MCF 10A (cell line): ENCODE measurements at places on chromosomes 3 and 15. TPM values are rescaled to one million over a fixed set of nuclear protein-coding genes. Genes with fewer than 3 reads are reported as not detected.

DNA sequence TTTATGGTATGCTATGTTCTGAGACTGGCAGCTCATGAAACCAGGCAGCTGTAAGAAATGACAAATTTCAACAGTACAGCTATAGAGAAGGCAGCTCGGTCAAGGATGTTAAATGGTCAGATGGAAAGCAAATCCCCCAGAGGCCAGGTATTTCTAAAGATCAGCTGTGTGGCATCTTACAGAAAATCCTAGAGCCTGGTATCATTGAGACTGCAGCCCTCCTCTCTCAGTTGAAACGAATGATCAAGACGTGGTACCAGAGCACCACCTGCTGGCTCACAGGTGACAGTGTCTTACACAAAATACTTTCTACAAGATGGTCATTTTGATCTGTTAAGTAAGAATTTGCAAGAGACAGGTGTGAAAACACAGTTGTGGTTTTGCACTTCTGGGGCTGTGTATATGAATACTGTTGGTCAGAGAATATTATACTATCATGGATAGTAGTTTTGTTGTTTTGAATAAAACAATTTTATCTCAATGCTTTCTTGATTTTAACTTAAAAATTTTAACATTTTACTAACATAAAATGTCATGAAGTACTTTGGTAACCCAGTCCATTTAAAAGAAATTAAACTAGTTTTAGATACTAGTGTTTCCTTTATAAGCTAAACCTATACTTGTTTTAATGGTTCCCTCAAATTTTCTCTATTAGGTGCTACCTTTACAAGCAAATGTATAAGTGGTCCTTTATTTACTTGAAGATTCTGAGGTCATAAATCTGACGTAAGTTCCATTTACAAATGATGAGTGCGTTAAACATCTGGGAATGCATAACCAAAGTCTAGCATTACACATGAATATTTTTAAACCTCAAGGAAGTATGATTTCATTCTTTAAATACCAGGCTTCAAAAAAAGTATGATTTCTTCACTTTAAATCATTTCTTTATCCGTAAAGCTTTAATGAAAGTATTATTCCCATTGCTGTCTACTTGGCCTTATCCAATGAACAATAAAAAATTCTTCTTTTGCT, 121.8 kb downstream of the PDZRN3 start:
- H3K36me3 ChIP-seq = no peaks in the 10 kb centered on the region
- no peaks in the 10 kb centered on the region for H3K4me1 ChIP-seq
- peaks cover 10% of the 10 kb centered on the region for H3K27me3 ChIP-seq
- no peak overlapping the region for H3K4me3 ChIP-seq
- peak; percentile 73 for DNase-seq

- DNase-seq = no peak
- H3K4me1 ChIP-seq = no peaks in the 10 kb centered on the region
- H3K4me3 ChIP-seq = no peak overlapping the region
- H3K27ac ChIP-seq = no peak overlapping the region
- no peaks in the 10 kb centered on the region for H3K27me3 ChIP-seq
These were observed 34.9 kb downstream of the APH1B start for GRCh38 chr15:63312286-63312685.

DNA sequence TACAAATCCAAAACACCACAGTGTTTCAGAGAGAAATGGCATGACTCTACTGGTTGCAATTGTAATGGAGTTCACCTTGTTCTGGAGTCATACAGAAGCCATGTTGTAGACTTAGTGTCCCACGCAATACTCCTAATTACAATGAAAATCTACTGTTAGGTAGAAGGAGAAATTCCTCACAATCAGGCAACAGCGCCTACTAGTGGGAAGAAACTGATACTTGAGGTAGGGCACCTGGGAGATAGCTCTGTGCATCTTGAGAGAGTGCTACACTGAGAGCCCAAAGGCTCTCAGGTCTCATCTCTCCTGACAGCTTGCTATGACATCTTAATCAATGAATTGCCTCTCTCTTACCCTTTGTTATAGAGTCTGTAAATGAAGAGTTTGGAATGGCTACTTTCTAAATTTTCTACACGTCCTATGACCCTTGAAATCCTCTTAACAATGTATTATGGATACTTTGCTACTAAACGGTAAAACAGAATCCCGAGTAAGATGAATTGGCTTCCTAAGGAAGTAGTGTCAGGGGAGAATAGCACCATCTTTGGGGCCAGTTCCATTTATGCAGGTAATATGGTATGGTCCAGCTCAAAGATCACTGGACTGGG, 422.7 kb upstream of the TPRG1 start:
- no peak overlapping the region for H3K4me3 ChIP-seq
- DNase-seq = peak; percentile 71
- no peak overlapping the region for H3K27ac ChIP-seq
- H3K27me3 ChIP-seq = no peaks in the 10 kb centered on the region

DNA sequence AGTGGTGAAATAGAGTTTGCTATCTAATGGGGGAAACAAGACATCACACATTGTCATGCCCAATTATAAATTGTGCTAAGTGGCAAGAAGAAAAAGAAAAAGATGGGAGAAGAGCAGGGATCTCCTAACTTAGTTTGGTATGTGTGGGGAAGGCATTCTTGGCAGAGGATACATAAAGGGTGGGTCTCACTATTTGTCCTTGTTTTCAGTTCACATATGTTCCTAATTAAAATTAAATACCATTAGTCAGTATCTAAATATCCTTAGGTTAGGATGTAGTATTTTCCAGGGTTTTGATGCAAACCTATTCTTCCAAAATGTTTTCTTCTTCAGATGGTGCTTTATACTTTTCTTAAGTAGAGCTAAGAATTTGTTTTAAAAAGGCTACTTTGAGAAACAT, 173.7 kb downstream of the B3GALNT1 start:
- H3K27me3 ChIP-seq = no peaks in the 10 kb centered on the region
- H3K4me1 ChIP-seq = no peaks in the 10 kb centered on the region
- no peaks in the 10 kb centered on the region for H3K36me3 ChIP-seq
- DNase-seq = no peak
- H3K27ac ChIP-seq = no peak overlapping the region

DNA sequence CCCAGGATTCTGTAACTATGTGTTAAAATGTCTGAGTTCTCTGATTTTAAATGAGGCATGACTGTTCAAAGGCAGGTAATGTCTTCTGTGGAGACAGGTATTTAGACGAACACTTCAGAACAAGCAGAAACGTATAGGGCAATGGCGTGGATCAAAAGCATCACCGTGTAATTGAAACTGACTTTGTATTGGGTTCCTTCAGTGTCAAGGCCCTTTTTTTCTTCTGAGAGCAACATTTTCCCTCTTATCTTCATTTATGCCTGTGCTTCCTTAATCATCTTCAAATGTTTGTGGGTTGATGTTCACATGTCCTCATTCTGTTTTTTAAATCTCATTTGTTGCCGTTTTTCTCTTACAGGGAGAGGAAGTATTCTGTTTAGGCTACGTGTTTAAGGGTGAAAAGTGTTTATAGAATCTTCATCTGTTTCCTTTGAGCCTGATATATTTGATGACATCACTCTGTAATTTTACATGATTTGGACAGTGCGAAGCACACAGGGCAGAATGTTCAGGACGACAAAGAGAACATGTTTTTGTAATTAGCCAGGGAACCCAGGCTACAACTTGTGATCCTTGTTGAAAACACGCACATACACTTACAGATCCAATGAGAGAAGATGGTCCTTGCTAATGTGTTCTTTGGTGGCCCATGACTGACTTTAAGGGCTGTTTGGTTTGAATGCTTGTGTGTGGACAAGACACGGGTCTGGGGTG, 196.0 kb downstream of the LRTM1 start:
- no peak for DNase-seq
- no peak overlapping the region for H3K4me3 ChIP-seq
- H3K36me3 ChIP-seq = no peaks in the 10 kb centered on the region
- no peaks in the 10 kb centered on the region for H3K4me1 ChIP-seq
- no peak overlapping the region for H3K27ac ChIP-seq
- peaks cover 3% of the 10 kb centered on the region for H3K27me3 ChIP-seq

Gene LDHAL6B
- not detected in 2 replicates for total RNA-seq

Gene FXR1
- total RNA-seq = 166 and 194 TPM in 2 replicates

Gene GLCE
- 7.5 and 8.3 TPM in 2 replicates for total RNA-seq
